NCI-H226 (cell line): ENCODE measurements at places on chromosomes 4 and X.

DNA sequence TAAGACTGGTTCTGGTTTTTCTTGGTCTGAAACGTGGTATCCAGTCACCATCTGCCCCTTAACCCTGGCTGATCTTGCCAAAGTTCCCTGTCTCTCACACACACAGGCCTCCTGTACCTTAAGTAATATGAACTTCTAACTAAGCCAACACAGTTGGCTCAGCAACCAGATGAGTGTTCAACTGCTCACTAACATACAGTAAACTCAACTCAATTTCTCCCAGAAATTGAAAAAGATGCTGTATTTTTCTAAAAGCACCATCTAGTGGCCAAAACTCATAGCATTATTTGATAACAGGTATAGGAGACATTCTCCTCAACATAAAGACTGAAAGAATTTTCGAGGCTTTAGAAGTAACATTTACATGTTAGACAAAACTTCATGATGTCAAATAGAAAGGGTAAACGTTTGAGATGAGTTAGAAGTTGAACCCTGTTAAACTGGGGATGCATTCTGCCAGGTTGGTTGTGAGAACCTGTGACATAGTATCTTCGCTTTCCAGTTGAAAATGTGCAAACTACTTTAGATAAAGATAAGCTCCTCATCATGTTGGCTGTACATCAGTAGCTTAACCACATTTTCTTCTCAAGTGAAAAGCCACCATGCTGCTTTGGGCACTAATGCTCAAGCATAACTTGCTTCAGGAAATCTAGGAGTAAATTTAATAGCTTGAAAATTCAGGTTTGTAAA is 31.2 kb downstream of the CCNI start:
- no peak for DNase-seq

GRCh38 chrX:39582091-39582490 is 515.7 kb downstream of the BCOR start:
- DNase-seq, result peak; percentile 41

GRCh38 chr4:187077744-187078401 is 354.2 kb upstream of the FAT1 start:
- no peak for DNase-seq

DNA sequence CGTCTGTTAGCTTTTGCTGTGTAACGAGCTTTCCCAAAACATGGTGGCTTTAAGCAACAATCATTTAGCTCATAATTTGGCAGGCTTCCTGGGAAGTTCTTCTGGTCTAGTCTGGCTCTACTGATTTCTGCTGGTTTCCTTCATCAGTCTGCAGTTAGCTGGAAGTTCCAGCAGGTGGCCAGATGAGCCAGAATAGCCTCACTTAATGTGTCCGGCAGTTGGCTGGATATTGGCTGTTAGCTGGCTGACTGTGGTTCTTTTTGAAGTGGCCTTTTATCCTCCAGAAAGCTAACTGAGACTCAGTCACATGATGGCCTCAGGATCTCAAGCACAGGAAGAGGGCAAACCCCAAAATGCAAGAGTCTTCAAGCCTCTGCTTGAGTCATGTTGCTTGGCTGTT is 34.9 kb downstream of the FTHL17 start:
- DNase-seq, result no peak

- peak; percentile 45 for DNase-seq
Observed at GRCh38 chr4:86592553-86593249, 1.4 kb upstream of the PTPN13 start.

- DNase-seq, result no peak
Observed at GRCh38 chr4:13143222-13144070, 340.7 kb downstream of the RAB28 start.

- no peak for DNase-seq
Observed at GRCh38 chr4:124514588-124514987, 197.9 kb downstream of the ANKRD50 start.

DNA sequence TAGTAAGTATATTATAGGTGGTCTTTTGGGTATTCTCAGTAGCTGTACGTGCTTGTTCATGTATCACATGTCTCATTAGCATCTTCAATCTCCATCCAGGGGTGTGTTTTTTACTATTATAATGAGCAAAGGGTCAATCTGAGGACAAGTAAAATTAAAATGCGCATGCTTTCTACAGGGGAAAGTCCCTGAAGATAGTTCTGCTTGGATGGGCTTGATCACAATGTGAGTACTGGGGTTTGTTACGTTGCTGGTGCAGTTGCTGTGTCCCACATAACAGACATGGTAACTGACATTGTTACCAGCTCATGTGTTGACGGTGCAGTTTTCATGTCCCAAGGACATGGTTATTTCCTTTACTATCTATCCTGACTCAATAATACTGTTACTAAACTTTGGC is 65.9 kb downstream of the UCHL1 start:
- DNase-seq, result no peak

GRCh38 chr4:5165420-5166369 is 114.4 kb downstream of the STK32B start:
- peak; percentile 26 for DNase-seq

DNA sequence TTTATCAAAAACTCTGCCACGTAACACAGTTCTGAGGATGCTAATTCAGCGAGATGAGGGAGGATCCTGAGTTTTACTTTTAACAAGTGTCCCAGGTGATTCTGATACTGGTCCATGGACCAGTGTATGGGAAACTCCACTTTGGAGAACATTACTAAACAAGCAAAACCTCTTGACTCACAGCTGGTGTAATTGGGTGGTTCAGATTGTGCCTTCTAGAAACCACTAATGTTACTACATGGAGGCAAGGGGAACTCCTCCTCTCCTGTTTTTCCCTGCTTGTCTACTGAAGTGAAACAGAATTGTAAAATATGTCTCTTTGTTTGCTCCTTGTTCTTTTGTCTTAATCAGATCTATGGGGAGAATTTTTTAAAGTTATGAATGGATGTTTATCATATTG is 62.6 kb downstream of the FRAS1 start:
- DNase-seq, result peak; percentile 16

DNA sequence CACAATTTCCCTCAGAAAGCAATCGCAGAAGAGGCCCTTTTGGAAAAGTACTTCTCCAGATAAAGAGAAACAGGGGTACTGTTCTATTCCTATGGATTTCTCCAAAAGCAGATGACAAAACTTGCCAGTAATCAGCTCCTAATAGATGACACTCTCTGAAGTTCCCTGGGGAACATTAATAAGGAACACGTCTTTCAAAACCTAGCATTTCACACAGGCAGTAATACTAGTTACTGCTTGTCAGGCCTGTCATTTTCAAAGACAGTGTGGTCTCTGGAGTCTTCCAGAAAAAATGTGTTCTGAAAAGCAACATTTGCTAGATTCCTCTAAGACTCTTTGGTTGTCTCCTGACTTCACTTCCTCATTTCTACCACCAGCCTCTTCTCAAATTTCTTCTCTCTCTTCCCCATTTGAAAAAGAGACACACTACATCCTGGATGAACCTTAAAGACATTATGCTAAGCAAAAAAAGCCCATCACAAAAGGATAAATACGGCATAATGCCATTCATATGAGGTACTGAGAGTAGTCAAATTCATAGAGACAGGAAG is 47.3 kb downstream of the CHRDL1 start:
- no peak for DNase-seq

- no peak for DNase-seq
Observed at GRCh38 chr4:135927651-135928050, 1604.6 kb downstream of the PCDH18 start.

GRCh38 chr4:143026459-143027170 is 158.1 kb upstream of the USP38 start:
- DNase-seq, result no peak

- no peak for DNase-seq
Observed at GRCh38 chrX:44908827-44909226, 35.8 kb downstream of the KDM6A start.

- DNase-seq, result no peak
Observed at GRCh38 chr4:48012824-48013223, 3.7 kb downstream of the CNGA1 start.

DNA sequence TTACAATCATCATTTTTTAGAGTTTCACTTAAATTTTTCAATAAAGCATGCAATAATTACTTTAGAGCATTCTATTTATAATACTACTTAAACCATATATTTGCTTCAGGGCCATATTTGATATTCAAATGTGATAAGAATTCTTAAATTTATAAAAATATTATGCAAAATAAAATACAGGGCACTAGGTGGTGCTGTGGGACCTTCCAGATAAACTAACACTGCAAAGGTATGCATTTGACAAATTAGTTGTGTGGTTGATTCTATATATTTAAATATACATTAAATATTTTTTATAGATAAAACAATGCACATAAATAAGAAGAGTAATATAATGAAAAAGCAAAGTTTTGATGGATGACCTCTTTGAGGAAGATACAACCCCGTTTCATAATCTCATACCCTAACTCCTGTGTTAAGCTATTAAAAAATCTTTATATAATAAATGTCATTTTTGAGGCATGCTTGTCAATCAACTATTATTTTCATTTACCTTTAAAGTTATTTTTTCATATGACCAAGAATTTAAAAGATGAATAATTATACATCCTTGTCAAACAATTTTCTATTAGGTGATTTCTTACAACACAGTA is 128.4 kb downstream of the REELD1 start:
- DNase-seq, result no peak

GRCh38 chr4:103150677-103151076 is 47.5 kb downstream of the CENPE start:
- no peak for DNase-seq

DNA sequence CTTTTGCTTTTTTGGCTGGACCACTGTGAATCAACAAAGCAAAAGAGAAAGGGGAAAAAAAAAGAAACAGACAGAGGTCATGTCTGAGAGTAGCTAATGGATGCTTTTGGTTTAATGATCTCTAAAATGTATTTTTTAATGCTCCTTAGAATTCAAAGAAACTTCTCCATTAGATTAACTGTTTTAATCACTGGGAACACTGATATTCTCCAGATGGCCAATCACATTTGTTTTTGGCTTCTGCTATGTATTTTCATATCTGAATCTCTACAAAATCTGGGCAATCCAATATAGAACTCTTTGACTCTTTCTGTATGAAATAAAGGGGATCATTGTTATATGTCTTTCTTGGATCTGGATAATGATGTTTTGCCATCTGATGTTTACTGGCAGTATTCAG is 278.2 kb downstream of the ADGRL3 start:
- DNase-seq, result no peak

- no peak for DNase-seq
Observed at GRCh38 chrX:68596871-68597270, 50.6 kb upstream of the STARD8 start.

- DNase-seq, result no peak
Observed at GRCh38 chr4:64001229-64001898, 407.9 kb downstream of the TECRL start.

GRCh38 chr4:25030277-25031076 is at the start of gene LGI2:
Gene LGI2 (minus strand): TSS chr4:25030946. CDS start chr4:25030693, 253 bp downstream.
- DNase-seq, result no peak

- no peak for DNase-seq
Observed at GRCh38 chr4:128600410-128600809, 209.1 kb upstream of the JADE1 start.

DNA sequence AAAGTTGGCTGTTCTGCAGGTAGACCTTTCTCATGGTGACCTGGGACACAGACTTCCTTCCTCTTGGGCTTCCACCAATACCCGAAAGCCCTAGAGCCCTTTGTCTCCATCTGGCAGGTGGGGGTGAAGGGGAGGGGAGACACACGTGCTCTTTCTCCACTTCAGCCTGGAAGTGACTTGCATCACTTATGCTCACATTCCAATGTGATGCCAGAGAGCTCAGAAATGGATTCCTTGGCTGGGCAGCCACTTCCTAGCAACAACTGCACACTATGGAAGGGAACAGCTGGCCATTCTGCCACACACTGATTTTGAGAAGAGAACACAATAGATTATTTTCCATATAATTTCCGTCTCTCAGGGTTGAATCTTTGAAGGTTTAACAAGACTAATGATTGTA is 36.3 kb downstream of the C4orf51 start:
- peak; percentile 45 for DNase-seq

DNA sequence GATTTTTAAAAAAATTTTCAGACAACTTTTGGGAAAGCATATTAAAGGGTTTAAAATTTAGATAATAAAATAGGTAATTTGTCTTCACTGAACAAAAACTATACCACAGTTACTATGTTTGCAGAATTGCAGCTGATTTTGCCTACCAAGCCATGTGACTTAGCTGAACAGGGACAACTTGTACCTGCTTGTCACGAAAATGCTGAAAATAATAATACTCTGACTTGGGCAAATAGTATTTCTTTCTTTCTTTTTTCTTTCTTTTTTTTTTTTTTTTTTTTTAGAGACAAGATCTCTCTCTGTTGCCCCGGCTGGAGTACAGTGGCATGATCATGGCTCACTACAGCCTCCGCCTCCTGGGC is 225.2 kb upstream of the PPP1R2C start:
- DNase-seq, result no peak

- DNase-seq, result no peak
Observed at GRCh38 chr4:212438-213188, 88.3 kb downstream of the ZNF718 start.

DNA sequence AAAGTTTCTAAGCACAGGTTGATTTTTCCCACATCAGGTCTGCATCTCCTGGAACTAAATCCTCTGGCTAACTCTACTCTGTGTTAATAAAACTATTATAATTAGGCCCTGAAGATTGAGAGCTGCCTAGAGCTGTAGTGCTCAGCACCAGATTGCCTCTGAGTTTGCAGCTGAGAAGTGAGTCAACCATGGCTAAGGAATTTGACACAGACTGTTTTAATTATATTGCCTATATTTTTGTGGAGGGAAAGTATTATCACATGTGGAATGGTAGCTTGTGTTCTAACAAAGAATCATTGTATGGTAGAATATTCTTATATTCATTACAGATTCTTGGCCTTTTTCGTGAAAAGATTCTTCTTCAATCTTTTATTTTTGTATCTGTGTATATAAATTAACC is 1907.6 kb upstream of the TENM3 start:
- DNase-seq, result no peak
